ENCODE measurements at places on chromosomes 3 and 15.

DNA sequence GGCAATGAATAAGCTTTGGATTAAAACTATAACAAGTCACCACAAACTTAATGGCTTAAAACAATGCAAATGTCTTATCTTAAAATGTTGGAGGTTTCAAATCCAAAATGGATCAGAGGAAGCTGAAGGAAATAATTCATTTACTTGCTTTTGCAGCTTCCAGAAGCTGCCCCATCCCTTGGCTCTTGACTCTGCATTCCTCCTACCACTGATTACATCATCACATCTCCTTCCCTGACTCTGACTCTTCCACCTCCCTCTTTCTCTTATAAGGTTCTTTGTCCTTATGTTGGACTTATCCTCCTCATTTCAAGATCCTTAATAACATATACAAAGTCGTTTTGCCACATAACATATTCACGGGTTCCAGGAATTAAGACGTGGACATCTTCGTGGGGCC, 982.8 kb upstream of the ROBO1 start:
- no peak for DNase-seq

GRCh38 chr3:78338405-78338804, 1298.5 kb downstream of the ROBO2 start:
- DNase-seq = no peak

- DNase-seq = no peak
Observed at GRCh38 chr3:81352867-81353266, 408.6 kb downstream of the GBE1 start.

DNA sequence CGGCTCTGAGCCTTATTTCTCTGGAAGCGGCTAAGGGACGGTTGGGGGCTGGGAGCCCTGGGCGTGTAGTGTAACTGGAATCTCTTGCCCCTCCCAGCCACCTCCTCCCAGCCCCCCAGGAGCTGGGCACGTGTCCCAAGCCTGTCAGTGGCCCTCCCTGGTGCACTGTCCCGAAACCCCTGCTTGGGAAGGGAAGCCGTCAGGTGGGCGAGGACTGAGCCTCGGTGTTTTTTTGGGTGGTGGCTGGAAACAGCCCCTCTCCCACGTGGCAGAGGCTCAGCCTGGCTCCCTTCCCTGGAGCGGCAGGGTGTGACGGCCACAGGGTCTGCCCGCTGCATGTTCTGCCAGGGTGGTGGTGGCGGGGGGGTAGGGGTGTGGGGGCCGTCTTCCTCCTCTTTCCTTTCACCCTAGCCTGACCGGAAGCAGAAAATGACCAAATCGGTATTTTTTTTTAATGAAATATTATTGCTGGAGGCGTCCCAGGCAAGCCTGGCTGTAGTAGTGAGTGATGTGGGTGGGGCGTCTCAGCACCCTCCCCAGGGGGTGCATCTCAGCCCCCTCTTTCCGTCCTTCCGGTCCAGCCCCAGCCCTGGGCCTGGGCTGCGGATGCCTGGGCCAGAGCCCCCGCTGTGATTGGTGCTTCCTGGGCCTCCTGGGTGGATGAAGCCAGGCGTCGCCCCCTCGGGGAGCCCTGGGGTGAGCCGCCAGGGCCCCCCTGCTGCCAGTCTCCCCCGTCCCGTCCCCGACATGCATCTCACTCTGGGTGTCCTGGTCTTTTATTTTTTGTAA, 58.8 kb upstream of the GOLGA8A start:
- DNase-seq = no peak

- no peak for DNase-seq
Observed at GRCh38 chr3:4895838-4896237, 83.4 kb upstream of the BHLHE40 start.

- DNase-seq = no peak
Observed at GRCh38 chr3:36804295-36805055, 40.1 kb upstream of the DCLK3 start.

DNA sequence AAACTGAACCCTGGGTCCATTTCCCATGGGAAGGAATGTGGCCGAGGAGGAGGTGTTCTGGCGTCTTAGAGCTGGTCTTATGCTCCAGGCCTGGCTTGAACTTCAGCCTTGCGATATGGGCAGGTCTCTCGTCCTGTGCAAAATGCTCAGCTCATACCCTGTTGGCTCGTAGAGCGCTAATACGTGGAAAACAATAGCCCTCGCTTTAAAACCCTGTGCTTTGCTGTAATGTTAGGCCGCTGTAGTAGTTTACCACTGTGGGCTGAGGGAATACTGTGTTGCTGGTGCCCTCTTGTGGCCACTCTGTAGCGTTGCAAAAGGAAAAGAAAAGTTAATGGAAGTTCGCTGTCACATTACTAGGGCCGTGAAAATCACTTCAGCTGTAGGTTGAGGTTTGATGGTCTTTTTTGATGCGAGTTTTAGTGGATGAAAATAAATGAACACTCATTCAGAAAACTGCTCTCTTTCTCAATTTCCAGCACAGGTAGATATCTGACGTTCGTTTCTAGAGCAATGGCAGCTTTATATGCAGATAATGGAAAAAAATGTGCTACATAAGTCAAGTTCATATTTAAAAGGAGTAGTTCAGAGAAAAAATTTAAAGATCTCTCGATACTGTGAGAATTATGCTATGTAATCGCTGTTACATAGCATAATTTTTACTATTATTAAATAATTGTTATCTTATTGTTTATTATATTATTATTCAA, 92.9 kb downstream of the MCTP2 start:
- peak; percentile 21 for DNase-seq

GRCh38 chr3:8627201-8627940, 17.2 kb downstream of the SSUH2 start:
- DNase-seq = no peak

DNA sequence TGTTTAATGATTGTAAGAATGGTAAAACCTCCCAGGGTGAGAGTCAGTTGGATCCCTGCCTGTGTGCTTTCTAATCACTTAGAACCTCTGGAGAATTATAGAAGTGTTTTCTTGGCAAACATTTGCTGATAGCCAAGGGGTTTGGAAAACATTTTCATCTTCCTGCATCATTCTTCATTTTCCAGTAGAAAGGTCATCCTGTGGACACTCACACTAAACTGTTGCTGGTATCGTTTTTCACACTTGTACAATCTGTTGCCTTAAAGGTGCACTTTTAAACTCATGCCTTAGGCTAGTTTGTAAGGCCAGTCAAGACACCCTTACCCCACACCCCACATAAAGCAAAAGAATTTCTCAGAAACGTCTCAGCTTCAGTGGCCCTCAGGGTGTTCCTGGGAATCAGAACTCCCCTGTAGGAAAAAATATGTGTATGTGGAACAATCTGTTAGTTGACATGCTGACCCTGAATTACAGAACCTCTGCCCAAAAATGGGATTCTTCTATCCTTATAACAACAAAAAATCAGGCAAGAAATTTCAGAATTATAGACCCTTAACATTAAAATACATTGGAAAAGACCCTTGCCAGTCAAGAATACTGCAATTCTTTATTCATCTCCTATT, 5.8 kb upstream of the PLD1 start:
- DNase-seq = no peak

GRCh38 chr3:52218454-52218853, 7.0 kb downstream of the TLR9 start:
- no peak for DNase-seq

- no peak for DNase-seq
Observed at GRCh38 chr15:58380280-58380945, 51.4 kb upstream of the LIPC start.

DNA sequence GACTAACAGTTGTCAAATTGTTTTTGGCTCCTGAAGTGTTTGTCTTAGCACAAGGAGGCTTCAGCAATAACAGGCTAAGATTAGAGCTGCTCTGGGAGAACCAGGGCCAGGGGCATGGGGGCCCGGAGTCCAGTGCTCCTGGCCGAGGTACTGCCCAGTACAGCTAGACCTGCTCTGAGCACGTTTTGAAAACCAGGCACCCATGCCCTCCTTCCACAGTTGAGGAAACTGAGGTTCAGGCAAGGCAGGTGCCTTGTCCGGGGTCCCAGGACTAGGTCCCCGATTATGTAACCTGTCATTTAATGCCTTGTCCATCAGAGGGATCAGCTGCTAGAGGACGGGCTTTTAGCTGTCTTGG, 19.2 kb downstream of the KBTBD13 start:
- DNase-seq = no peak

DNA sequence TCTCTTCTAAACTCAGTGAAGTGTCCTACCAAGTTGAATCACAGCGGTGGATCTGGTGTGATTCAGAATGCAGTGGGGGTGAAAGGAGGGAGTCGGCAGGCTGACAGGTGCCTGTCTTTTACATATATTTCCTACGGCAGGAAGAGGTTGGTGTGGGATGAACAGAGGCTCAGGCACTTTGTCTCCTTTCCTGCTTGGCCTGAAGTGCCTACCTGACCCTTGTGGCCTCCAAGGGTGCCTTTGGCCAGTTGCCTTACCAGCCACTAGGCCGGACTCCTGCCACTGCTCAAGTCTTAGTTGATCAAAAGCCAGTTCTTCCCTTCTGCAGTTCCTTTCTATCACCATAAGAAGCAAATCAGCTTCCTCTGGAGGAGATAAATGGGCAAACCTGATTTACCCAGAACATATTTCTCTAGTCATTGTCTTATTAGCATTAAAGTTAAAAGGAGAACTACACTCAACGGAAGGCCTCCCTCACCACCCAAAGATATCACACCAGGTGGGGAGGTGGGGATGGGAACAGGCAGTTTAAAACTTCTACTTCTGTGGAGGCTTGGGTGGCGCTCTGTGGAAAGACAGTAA, 52.1 kb downstream of the CRTC3 start:
- DNase-seq = no peak

- DNase-seq = no peak
Observed at GRCh38 chr3:174820885-174821284, 38.2 kb upstream of the NAALADL2 start.

DNA sequence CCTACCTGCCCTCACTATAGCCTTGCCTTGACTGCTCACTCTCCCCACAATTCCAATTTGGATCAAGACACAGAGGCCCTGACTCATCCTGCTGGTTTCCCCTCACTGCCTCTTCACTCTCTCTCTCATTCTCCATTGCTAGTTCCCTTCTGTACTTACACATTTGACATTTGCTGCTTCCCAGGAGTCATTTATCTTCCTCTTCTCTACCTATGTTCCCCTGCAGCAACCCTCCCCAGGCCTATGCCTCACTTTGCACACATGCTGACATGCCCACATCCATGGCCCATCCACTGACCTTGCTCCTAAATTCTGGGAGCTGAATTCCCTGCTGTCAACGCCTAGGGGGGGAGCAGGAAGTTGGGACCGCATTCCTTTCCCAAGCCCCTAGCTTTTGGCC, 82.2 kb downstream of the SRGAP3 start:
- DNase-seq = no peak

GRCh38 chr15:62069551-62069950, 2.8 kb downstream of the C2CD4A start:
- no peak for DNase-seq

- no peak for DNase-seq
Observed at GRCh38 chr3:160403028-160403545, 3.6 kb downstream of the SMC4 start.

DNA sequence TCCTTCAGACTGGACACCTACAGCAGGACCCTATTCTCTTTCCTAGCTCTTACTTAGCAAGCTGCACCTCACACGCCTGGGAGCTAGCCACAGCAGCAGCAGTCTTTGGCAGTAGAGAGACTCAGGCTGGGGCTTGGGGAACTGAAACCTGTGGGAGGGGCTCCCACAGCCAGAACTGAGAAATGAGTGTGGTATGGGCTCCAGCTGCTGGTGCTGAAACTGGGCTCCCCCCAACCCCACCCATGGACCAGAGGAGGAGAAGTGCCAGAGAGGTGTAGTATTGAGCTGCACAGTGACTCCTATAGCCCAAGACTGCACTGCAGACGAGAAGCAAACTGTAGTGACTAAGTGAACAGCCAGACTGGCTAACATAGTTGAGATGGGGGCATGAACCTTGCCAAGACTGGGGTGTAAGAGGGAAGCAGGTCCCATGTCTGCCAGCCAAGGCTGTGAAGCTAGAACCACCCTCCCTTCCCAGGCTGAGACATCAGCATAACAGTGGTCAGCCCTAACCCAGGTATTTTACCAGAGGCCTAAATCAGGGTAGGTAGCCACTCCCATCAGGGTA, 62.5 kb downstream of the MYO5A start:
- DNase-seq = no peak

GRCh38 chr15:48796521-48796920, 14.3 kb downstream of the CEP152 start:
- no peak for DNase-seq

- peak; percentile 25 for DNase-seq
Observed at GRCh38 chr15:73697033-73697467, 12.9 kb downstream of the CD276 start.

DNA sequence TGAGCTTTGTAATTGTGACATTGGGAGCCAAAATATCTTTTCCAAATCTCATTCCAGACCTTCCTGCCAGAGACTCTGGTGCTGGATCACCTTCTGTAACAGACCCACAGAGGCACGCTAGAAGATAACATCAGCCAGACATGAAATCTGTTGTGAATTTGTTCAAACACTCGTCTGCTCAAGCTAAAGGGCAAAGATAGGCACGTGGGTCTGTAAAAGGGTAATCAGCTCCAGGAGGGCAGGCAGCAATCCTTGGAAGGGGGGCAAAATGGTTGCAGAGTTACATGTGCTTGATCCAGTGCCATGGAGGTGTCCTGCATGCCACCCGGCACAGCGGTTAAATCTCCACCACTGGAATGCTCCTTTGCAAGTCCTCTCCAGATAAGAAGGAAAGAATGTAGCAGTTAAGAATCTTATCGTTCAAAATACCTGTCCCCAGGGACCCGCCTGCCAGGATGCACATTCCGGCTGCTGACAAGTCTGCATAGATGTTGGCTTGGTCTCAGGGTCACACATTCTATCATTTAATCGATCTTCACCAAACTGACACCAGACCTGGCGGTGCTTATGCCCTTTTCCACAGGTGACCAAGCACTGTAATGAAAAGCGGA, 74.8 kb downstream of the ADAMTS9 start:
- no peak for DNase-seq

GRCh38 chr15:76393614-76394013, 57.0 kb downstream of the ISL2 start:
- no peak for DNase-seq
